Activated naive CD4-positive, alpha-beta T cell treated with anti-CD3 and anti-CD28 coated beads, Interleukin-2, amount 50 U/mL, for 72 hours (primary cell): ENCODE measurements at places on chromosomes 12 and 14.

- no peak for DNase-seq
These were observed 600.4 kb downstream of the C12orf50 start for GRCh38 chr12:87428701-87429277.

DNA sequence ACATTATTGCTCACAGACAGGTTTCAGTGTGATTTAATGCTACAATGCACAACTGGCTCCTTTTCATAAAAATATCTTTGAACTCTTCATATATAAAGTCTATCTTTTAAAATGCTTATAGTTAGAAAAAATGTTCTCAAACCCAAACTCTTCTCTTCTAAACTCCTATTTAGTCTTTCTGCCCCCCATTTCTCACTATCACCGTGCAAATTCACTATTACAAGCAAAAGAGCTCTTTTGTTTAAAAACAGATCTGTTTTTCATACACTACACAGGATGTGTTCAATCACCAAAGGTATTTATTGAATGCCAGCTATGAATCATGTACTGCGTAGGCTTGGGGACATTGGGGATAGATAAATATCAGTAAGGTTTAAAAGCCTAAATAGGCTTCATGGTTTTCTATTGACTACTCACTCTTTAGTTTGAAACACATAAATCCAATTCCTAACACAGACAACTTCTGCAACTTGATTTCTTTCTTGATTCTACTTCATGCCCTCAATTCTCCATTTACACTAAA lies 692.3 kb downstream of the C12orf50 start:
- no peak for DNase-seq

GRCh38 chr12:92445253-92446082 lies 257.3 kb upstream of the PLEKHG7 start:
- DNase-seq = no peak

GRCh38 chr14:84017495-84017894 lies 1512.4 kb upstream of the FLRT2 start:
- DNase-seq = no peak

DNA sequence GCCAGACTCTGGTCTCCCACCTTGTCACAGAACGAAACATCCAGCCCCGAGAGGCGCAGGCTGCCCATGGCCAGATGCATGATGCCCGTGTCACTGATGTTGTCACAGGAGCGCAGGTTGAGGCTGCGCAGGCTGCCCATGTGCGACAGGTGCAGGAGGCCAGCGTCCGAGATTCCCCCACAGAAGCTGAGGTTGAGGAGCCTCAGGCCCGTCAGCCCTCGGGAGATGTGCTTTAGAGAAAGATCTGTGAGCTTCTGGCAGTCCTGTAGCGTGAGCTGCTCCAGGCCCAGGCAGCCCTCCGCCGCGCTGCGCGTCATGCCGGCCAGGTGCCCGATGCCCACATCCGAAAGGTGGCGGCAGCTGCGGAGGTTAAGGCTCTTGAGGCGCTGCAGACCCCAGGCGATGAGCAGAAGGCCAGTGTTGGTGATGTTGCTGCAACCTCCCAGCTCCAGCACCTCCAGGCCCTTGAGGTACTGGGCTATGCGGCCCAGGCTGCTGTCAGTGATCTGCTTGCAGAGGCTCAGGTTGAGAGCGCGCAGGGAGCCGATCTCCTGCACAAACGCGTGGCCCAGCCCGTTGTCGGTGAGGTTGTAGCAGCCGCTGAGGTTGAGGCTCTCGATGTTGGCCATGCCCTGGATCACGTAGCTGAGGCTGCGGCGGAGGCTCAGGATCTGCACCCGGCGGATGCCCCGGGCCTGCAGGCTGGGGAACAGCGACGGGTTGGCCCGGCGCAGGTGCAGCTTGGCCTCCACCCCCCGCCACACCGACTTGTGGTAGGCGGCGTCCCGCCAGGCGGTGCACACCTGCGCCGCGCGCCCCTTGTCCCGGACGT lies 991 bp downstream of the FBXL14 start:
- DNase-seq = peak; percentile 50

- peak; percentile 60 for DNase-seq
These were observed 12.6 kb upstream of the TTC7B start for GRCh38 chr14:90828642-90829487.

- DNase-seq = no peak
These were observed 14.6 kb upstream of the DNAL1 start for GRCh38 chr14:73630009-73630780.

DNA sequence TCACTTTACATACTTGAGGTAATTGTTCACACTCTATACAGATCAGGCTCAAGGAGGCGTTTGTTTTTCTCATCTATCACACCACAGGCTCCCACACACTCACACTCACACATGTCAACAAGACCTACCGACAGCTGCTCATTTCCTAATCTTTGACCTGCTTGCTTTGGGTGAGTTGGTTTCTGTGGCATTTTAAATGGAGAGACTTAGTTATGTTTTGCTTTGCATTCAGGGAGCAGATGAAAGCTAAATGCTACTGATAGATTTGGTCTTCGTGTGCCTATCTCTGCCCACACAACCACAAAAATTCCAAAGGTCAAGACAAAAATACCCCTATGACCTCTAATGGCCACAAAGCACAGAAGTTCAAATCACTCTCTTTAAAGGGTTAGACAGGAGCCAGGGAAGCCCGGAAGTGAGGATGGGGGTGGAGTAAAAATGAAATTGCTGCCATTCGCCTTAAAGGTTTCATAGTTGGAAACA lies 203.5 kb upstream of the G2E3 start:
- DNase-seq = peak; percentile 18

GRCh38 chr14:60807971-60808370 lies 73.4 kb downstream of the MNAT1 start:
- DNase-seq = no peak

GRCh38 chr12:59626382-59626781 lies 30.6 kb downstream of the SLC16A7 start:
- no peak for DNase-seq

GRCh38 chr14:101118233-101118632 lies 214.7 kb upstream of the RTL1 start:
- no peak for DNase-seq

- no peak for DNase-seq
These were observed 21.8 kb upstream of the HDAC7 start for GRCh38 chr12:47841501-47841900.

DNA sequence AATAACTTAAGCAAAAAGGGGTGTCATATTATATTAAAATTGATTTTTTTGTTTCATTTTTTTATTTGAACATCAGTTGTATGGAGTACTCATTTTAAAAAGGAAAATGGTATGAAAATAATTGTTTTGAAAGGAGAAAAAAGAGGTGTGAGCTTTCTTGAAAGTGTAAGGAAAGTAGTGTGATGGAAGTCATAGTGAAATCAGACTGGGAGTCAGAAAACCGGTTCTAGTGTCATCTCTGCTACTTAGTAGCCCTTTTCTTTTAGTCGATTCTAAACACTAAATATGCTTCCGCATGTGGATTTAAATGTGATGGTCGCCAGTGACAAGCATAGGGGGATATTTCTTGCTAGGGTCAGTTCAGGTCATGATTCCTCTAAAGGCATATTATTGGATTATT lies 1.8 kb upstream of the DYRK2 start:
- no peak for DNase-seq

DNA sequence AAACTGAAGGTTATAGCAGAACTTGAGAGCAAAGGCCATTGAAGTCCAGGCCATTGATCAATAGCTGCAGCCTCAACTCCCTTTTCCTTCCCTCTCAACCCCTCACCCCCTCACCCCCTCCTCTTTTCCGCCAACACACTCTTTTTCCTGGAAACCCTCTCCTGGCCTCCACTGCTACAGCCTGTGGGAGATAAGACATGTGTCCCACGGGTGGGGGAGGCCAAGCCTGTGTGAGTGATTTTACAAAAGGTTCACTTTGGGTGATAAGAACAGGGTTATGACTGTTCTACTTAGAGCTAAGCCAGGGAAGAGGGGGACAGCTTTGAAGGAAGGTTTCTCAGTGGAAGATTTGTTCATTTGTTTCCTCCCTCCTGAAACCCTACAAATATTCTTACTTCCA lies 9.2 kb upstream of the FGF23 start:
- DNase-seq = no peak

DNA sequence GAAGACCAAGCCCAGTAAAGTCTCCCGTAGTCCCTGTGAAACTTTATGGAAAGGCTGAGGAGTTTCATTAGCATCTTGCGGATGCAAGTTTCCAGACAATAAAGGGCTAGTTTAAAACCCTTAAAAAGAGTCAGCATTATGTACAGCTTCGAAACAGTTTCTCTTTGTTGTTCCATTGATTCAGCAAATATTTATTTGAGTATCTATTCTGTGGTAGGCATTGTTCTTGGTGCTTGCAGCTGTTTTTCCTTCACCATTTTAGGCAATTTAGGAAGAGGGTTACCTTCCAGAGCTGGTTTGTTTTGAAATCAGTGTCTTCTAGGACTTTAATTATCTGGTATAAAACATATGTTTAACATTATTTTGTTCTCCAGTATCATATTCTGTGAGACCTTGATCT lies 1.5 kb downstream of the SLIRP start:
- no peak for DNase-seq

- no peak for DNase-seq
These were observed 7.8 kb downstream of the KMT5A start for GRCh38 chr12:123391546-123392343.

GRCh38 chr12:127343940-127344339 lies 923.0 kb upstream of the TMEM132C start:
- no peak for DNase-seq
